H9 (cell line): ENCODE measurements at places on chromosomes 5 and 9.

DNA sequence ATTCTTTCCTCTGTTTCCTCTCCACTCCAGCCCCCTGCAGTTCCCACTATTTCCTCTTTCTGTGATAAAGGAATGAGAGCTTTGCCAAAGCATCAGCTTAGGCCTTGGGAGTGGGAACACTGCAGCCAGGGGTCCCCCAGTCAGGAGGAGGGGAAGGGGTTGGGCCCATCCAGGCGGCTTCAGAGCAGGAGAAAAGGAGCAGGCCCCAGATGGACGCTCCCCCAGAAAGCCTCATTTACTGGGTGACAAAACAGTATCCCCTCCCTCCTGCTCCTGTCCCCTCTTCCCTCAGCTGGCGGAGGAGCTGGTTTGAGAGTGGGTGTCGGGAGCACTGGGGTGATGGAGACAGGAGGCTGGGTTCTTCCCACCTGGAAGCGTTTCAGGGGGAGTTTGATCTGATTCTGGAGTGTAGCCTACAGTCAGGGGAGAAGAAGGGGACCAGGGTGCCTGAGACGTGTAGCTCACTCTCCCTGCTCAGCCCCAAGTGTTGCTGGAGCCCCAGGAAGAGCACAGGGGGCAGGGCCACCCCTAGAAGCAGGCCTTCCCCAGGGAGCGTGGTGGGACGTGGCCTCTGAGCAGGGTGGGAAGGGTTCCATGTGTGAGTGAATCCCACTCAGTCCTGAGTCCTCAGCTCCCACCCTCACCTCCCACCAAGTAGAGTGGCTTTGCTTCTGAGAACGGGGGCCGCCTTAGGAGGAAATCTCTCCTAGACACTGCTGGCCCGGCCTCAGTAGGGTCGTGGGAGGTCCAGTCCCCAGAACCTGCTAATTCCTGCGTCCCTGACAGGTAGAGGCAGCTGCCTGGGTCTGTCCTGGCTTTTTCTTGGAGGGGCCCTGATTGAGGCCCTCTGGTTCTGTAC is 173.1 kb downstream of the CACNA1B start:
- no peak overlapping the region for H3K4me3 ChIP-seq
- H3K27me3 ChIP-seq, result no peaks in the 10 kb centered on the region
- no peak for DNase-seq
- H3K36me3 ChIP-seq, result peaks cover 13% of the 10 kb centered on the region; the same call in 2 of the 3 replicates
- H3K27ac ChIP-seq, result no peak overlapping the region
- H3K4me1 ChIP-seq, result no peaks in the 10 kb centered on the region

DNA sequence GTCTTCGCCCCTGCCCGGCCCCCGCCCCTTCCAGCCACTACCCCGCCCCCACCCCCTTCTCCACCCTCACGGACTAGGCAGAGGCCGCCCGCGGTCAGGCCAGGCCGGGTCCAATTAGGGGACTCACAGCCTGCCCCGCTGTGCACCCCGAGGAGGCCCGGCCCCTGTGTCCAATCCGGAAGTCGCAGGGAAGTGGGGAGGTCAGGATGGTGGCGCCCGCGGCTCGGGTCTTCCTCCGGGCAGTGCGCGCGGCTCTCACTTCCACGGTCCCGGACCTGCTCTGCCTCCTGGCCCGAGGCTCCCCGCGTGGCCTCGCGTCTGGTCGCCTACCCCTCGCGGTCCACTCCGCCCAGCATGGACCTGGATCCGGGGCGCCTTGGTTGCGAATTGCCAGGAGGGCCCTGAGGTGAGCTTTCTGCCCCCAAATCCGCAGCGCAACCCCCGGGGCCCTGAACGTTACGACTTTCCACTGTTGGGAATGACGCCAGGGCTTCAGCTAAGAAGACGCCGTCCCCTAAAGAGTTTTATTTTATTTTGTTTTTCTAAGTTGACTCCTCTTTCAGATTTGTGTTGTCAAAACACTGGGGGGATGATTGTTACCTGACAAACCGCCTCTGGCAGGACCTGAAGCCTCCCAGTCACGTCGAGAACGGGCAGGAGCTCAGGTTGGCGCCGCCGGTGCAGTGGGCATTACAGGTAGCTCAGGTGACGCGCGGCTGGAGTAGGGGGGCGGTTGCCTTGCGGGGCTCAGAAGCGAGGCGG is 763 bp upstream of the IRX2 start:
- no peak overlapping the region for H3K27ac ChIP-seq
- H3K27me3 ChIP-seq, result peaks cover 21% of the 10 kb centered on the region; the same call in 1 of the 2 replicates
- no peaks in the 10 kb centered on the region; the same call in 1 of the 2 replicates for H3K4me1 ChIP-seq
- H3K4me3 ChIP-seq, result peak overlapping the region; percentile 85
- DNase-seq, result peak; percentile 62

- no peaks in the 10 kb centered on the region for H3K36me3 ChIP-seq
- no peaks in the 10 kb centered on the region; the same call in 1 of the 2 replicates for H3K4me1 ChIP-seq
- no peak overlapping the region for H3K27ac ChIP-seq
- no peak overlapping the region for H3K4me3 ChIP-seq
- H3K27me3 ChIP-seq, result no peaks in the 10 kb centered on the region
- no peak for DNase-seq
Measured at GRCh38 chr5:143646961-143647360, 165.0 kb upstream of the HMHB1 start.

- H3K27ac ChIP-seq, result no peak overlapping the region
- H3K4me1 ChIP-seq, result no peaks in the 10 kb centered on the region
- H3K27me3 ChIP-seq, result peaks cover 46% of the 10 kb centered on the region
- H3K4me3 ChIP-seq, result peak overlapping the region; percentile 55
- peak; percentile 74 for DNase-seq
Measured at GRCh38 chr5:43000111-43000840, 39.8 kb downstream of the ANXA2R start.

DNA sequence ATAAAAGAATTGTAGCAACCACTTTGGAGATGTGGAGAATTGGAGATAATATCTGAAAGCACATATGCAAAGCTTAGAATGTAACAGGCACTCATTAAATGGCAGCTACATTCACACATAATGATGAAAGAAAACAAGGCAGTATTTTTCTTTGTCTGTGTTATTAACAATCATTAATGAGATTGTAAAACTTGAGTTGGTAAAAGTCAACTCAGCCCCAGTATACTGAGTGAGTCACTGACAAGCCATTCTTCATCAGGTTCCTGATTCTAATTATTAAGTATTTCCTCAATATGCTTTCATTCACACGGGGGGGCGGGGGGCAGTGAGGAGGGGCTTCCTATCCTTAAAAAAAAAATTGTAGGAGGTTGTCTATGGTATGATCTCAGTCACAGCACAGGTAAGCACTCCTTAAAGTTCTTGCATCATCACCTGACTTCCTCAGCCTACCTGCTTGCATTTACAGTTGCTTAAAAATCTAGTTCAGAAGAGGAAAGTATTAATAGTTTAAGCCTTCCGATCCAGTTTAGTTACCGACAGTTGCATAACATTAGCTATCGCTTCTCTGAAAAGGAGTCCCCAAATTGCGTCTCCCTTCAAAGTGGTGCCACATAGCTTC is 379.8 kb downstream of the EFNA5 start:
- H3K27me3 ChIP-seq, result no peaks in the 10 kb centered on the region
- no peaks in the 10 kb centered on the region for H3K36me3 ChIP-seq
- no peak overlapping the region for H3K27ac ChIP-seq
- no peak overlapping the region for H3K4me3 ChIP-seq
- DNase-seq, result no peak

DNA sequence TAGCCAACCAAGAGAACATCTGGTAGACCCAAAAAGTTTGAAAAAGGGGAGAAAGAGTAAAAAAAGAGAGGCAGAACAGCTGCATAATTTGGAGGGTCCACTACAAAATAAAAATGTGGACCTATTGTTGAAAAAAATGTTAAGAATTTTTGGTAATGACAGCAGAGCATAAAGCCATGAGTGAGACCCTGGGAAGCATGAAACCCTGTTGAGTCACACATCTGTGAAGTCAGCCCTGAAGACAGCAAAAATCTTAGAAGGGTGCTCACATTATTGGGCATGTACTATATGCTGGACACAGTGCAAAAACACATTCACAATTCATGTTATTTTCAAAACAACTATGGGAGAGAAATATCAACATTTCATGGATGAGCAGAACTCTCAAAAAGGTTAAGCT is 56.4 kb upstream of the LIFR start:
- H3K36me3 ChIP-seq, result no peaks in the 10 kb centered on the region
- H3K27ac ChIP-seq, result no peak overlapping the region
- DNase-seq, result no peak
- no peaks in the 10 kb centered on the region; the same call in 1 of the 2 replicates for H3K4me1 ChIP-seq
- no peak overlapping the region for H3K4me3 ChIP-seq
- H3K27me3 ChIP-seq, result no peaks in the 10 kb centered on the region

DNA sequence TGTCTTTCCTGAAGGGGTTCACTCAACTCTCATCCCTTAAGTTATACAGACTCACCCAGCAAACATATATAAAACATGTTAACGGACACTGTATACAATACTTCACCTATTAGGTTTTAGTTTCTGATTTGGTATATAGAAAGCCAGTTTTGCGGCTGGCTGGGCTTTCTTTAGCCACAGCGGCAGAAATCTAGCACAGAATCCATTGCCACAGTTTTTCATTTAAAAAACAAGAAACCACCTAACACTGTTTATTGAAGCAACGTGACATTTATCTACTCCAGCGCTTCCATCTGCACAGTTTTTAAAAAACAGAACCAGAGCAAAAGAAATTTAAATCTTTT is 67.3 kb downstream of the SNX30 start:
- no peak overlapping the region for H3K27ac ChIP-seq
- no peak for DNase-seq
- H3K36me3 ChIP-seq, result no peaks in the 10 kb centered on the region; the same call in 2 of the 3 replicates

DNA sequence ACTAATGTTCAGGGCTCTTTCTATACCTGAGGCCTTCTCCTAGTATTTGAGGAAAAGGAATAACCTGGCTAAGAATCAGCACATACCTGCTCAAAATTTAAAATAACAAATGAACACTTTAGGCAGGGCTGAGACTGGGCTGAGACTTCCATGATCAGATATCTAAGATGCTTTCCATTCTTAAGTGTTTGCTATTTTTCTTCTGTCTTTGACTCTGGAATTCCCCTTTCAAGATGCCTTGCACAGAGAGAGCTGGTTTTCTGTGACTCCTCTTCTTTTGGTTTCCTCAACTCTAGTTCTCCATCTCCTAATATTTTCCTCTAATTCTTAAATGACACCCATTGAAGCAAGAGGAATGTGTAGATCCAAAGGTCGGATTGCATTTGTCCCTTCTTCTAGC is 61.1 kb downstream of the DPYSL3 start:
- H3K36me3 ChIP-seq, result peaks cover 24% of the 10 kb centered on the region; the same call in 2 of the 3 replicates
- no peak overlapping the region for H3K27ac ChIP-seq
- no peaks in the 10 kb centered on the region for H3K27me3 ChIP-seq
- peak overlapping the region; percentile 36; the same call in 1 of the 3 replicates for H3K4me3 ChIP-seq
- H3K4me1 ChIP-seq, result peaks cover 15% of the 10 kb centered on the region

GRCh38 chr9:96089452-96090085 is 212.4 kb downstream of the HSD17B3 start:
- no peak overlapping the region for H3K4me3 ChIP-seq
- DNase-seq, result no peak
- no peak overlapping the region for H3K27ac ChIP-seq
- no peaks in the 10 kb centered on the region for H3K36me3 ChIP-seq
- no peaks in the 10 kb centered on the region for H3K27me3 ChIP-seq
- peaks cover 9% of the 10 kb centered on the region; the same call in 1 of the 2 replicates for H3K4me1 ChIP-seq

GRCh38 chr9:86892576-86892975 is 54.7 kb downstream of the GAS1 start:
- H3K36me3 ChIP-seq, result no peaks in the 10 kb centered on the region; the same call in 2 of the 3 replicates
- H3K4me1 ChIP-seq, result peaks cover 4% of the 10 kb centered on the region; the same call in 1 of the 2 replicates
- H3K27ac ChIP-seq, result no peak overlapping the region

GRCh38 chr9:120071760-120072159 is 508.2 kb downstream of the CDK5RAP2 start:
- no peak for DNase-seq
- no peak overlapping the region for H3K4me3 ChIP-seq
- H3K4me1 ChIP-seq, result no peaks in the 10 kb centered on the region
- no peak overlapping the region for H3K27ac ChIP-seq
- no peaks in the 10 kb centered on the region for H3K36me3 ChIP-seq

- 0 out of 2 replicates have a peak, but pooled peaks cover 2% of the 10 kb centered on the region for H3K4me1 ChIP-seq
- no peaks in the 10 kb centered on the region for H3K36me3 ChIP-seq
- no peaks in the 10 kb centered on the region; the same call in 1 of the 2 replicates for H3K27me3 ChIP-seq
- H3K4me3 ChIP-seq, result no peak overlapping the region
- DNase-seq, result no peak
- H3K27ac ChIP-seq, result no peak overlapping the region
Measured at GRCh38 chr5:17105744-17106418, 111.5 kb upstream of the BASP1 start.

DNA sequence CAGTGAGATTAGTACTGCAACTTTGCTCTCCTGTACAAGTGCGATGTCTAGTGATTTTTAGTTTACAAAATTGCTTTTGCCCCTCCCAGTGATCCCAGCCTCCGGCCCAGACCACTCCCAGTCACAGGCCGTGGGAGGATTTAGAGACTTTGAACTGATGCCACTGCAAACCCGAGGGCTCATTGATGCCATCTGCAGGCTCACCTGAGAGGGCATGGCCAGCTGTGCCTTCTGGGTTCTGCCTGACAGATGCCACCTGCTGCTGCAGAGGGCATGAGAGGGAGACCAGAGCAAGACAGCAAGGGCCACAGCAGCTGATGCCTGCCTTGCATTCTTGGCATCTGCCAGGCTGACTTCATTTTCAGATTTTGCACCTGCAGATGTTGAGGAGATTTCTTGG is 593.8 kb downstream of the CDK5RAP2 start:
- no peaks in the 10 kb centered on the region for H3K4me1 ChIP-seq
- DNase-seq, result no peak
- no peak overlapping the region for H3K4me3 ChIP-seq
- no peaks in the 10 kb centered on the region for H3K36me3 ChIP-seq
- H3K27me3 ChIP-seq, result no peaks in the 10 kb centered on the region

- no peak overlapping the region for H3K27ac ChIP-seq
- no peaks in the 10 kb centered on the region for H3K27me3 ChIP-seq
- no peak overlapping the region for H3K4me3 ChIP-seq
- no peaks in the 10 kb centered on the region; the same call in 1 of the 2 replicates for H3K4me1 ChIP-seq
Measured at GRCh38 chr5:72790186-72790585, 26.3 kb upstream of the TNPO1 start.

DNA sequence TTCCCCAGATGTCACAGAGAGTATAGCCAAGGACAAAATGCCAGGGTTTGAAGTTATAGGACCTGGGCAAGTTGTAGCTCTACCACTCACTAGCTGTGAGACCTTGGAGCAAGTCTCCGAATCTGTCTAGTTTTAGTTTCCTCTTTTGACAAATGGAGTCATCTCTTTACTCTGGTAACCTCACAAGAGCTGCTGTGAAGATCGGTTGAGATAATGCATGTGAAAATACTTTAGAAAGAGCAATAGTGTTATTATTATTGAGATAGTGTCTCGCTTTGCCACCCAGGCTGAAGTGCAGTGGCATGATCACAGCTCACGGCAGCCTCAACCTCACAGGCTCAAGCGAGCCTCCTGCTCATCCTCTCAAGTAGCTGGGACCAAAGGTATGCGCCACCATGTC is 117.9 kb upstream of the NR5A1 start:
- H3K4me3 ChIP-seq, result no peak overlapping the region
- no peak for DNase-seq
- no peaks in the 10 kb centered on the region; the same call in 1 of the 2 replicates for H3K4me1 ChIP-seq
- no peaks in the 10 kb centered on the region for H3K27me3 ChIP-seq

GRCh38 chr5:64040490-64040889 is 78.2 kb upstream of the HTR1A start:
- no peaks in the 10 kb centered on the region for H3K27me3 ChIP-seq
- H3K4me3 ChIP-seq, result no peak overlapping the region
- no peak overlapping the region for H3K27ac ChIP-seq
- no peak for DNase-seq
